Psoas muscle (tissue), 8 donors: ENCODE measurements at places on chromosomes 2 and 18.

DNA sequence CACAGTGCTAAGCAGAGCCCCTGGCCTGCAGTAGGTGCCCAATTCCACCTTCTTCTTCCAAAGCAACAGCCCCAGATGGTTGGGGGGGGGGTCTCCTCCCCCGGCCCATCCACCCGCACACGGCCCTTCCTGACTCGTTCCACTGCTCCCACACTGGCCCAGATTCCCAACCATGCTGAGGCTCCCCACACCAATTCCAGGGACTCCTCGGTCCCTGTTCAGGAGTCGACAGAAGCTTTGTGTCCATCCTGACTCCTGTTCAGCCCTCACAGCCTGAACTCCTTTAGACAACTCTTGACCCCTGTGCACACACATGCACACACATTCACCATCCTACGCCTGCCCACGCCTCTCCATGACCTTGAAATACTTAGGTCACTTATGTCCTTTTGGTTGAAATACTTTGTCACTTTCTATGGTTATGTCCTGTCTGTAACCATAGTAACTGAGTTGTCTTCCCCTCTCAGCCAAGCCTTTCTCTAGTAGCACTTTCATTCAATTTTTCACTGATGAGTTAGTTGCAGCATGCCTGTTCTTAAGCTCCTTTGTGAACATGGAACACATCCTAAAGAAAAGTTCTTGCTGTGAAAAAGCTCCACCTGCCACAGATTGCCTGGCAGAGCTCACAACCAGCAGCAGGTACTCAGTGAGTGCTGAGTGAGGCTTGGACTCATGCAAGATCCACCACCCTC, 225.8 kb downstream of the SEPTIN10 start:
- DNase-seq: peak; percentile 24

DNA sequence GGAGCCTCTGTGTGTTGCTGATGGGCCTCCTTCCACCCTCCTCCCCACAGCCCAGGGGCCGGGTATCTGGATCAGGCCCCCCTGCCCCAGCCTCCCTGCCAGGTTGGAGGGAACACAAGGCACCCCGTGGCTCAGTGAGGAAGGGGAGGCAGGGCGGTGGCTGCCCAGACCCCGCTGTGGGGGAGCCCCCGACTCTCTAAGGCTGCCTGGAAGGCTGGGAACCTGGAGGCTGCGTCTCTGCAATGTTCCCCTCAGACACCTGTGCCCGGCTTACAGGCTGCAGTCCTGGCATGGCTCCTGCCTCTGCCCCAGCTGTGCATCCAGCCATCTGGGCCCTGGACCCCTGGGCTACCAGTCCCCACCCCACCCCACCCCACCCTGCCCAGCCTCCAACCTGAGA, 438 bp upstream of the MAB21L4 start:
- DNase-seq: no peak

GRCh38 chr18:76490670-76491472, 4.2 kb downstream of the ZNF516 start:
- DNase-seq: peak; percentile 63

- no peak for DNase-seq
Observed at GRCh38 chr2:120473522-120474271, 127.8 kb downstream of the INHBB start.
